ENCODE measurements at places on chromosomes 1 and 21.

DNA sequence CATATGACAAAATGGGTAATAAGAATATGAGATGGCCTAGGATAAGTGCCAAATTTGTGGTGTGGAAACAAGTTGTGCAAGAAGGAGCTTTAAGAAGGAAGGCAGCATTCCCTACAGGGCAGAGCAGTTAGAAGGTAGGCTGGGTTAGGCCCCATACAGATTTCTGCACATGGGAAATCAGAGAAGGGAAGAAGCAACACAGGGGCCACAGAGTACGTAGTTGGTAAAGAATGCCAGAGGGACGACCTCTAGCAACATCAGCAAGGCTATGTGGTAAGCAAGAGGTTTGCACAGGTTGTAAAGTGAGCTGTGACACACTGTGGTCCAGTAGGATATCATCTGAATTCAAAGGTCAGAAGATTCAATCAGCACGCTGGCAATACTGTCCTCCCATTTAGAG lies 765.6 kb upstream of the B3GALT2 start:
- DNase-seq, result no peak

DNA sequence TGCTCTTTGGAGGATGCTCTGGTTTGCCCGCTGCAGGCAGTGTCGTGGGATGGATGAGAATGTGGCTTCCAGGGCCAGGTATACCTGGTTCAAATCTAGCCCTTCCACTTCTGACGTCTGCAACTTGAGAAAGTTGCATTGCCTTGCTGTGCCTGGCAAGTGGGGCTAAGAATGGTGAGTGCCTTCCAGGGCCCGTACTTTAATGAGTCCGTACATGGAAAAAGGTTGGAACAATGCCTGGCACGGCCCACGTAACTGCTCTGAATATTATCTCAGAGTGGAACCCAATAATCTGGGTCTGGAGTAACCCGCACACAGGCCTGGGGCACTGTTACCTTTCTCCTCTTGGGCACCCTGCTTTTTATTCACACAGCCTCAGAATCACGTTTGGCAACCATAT lies 146.7 kb upstream of the EDN2 start:
- DNase-seq, result no peak

- peak; percentile 56 for DNase-seq
These were observed 251.0 kb downstream of the RHOU start for GRCh38 chr1:228986093-228986904.

DNA sequence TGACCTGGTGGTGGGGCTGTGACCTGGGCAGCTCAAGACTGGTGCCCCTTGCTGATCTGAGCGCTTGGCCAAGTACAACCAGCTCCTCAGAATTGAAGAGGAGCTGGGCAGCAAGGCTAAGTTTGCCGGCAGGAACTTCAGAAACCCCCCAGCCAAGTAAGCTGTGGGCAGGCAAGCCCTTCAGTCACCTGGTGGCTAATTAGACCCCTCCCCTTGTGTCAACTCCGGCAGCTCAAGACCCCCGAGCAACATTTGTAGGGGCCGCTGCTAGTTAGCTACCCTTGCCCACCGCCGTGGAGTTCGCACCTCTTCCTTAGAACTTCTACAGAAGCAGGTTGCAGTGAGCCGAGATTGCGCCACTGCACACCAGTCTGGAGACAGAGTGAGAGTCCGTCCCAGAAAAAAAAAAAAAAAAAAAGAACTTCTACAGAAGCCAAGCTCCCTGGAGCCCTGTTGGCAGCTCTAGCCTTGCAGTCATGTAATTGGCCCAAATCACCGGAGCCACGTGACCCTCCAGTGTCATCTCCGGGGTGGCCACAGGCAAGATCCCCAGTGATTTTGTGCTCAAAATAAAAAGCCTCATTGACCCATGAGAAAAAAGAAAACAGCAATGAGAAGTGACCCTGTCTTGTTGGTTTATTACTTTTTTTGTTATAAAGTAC lies 39.3 kb upstream of the LGALS8 start:
- DNase-seq, result no peak

DNA sequence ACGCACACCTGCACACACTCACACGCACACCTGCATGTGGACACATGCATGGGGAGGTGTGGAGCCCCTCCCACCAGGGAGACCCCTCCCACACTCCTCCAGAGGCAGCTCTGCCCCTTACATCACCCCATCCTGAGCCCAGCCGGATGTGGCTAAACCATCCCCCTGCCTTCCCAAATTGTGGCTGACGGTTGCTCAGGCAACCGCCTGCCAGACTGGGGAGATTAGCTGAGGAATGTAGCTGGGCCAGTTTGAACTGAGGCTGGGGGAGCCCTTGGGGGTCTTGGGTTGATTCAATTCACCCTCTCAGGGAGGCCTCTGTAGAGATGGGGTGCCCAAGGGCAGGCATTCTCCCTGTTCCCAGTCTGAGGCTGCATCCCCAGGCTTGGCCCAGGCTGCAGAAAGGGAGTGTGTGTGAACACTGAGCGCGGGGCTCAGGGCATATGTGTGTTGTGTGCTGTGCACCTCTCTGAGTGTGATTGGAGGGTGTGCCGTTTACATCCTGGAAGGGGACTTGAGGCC lies 12.9 kb downstream of the PTPRU start:
- DNase-seq, result no peak

DNA sequence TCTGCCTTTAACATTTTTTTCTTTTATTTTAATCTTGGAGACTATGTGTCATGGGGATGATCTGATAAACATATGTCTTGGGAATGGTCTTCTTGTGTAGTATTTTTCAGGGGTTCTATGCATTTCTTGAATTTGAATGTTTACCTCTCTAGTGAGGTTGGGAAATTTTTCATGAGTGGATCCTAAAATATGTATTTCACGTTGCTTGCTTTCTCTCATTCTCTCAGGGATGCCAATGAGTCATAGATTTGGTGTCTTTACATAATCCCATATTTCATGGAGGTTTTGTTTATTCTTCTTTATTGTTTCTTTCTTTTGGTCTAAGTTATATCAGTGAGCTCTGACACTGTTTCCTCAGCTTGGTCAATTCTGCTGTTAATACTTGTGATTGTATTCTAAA lies 1237.2 kb downstream of the PLA2G4A start:
- no peak for DNase-seq

DNA sequence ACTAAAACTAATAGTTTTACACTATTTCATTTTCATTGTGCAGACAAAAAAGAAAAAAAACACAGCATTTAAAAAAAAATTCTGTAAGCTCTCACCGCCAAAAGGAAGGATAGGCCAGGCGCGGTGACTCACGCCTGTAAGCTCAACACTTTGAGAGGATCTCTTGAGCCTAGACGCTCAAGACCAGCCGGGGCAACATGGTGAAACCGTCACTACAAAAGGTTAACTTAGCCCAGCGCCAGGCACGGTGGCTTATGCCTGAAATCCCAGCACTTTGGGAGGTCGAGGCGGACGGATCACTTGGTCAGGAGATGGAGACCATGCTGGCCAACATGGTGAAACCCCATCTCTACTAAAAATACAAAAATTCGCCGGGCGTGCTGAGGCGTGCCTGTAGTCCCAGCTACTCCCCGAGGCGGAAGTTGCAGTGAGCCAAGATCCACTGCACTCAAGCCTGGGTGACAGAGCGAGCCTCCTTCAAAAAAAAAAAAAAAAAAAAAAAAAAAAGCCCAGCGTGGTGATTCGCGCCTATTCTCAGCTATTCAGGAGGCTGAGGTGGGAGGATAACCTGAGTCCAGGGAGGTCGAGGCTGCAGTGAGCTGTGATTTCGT lies 14.3 kb upstream of the SPEN start:
- DNase-seq, result peak; percentile 59

GRCh38 chr1:245484176-245484575 lies 329.4 kb downstream of the KIF26B start:
- no peak for DNase-seq

- peak; percentile 50 for DNase-seq
These were observed 33.7 kb downstream of the FBXO42 start for GRCh38 chr1:16318555-16318954.

DNA sequence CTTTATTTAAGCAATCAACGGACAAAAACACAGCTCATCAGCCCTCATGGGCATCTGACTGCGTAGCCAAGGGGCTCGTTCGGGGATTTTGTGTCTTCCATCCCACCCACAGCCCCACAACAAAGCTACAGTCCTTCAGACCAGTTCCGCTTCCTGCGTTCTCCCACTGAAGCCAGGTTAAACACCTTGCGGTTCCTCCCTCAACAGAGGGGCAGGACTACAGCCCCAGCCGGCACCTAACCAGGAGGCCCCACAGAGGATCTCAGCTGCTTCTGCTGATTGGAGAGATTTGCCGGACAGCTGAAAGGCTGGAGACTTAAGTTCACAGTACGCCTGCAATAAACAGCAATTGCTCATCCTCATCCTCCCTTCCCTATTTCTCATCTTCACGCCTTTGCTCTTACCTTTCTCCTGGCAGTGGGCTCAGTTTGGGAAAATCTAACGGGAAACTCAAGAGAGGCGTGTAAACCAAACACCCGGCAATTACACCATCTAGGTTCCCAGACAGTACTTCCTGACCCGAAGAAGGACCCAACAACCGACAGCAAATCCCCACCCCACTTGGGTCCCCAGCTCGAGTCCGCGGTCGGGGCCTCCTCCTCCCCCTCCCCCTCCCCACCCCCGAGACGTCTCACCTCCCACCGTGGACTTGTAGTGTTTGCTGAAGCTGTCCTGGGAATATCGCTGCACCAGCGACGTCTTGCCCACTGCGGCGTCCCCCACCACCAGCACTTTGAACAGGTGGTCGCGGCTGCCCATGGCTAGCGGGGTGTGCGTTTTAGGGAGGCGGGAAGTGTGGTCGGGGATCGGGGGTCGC lies 876 bp downstream of the RAB29 start:
- no peak for DNase-seq

DNA sequence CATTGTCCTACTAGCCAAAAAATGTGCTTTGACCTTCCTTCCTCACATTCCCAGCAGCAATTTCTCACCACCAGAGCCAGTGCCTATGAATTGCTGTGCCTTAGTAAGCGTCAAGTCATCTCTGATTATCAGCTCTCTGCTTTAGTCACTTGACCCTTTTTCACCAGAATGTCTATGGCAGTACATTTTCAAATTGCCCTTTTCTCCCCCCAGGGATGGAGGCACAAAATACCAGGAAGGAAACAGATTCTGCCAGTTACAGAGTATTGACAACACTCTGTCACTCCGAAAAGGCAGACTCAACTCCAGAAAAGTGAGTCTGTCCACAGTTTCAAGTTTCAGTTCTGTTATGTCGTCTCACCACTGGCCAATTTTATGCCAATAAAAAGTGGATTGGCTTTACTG lies 167.4 kb downstream of the TNFSF18 start:
- no peak for DNase-seq

DNA sequence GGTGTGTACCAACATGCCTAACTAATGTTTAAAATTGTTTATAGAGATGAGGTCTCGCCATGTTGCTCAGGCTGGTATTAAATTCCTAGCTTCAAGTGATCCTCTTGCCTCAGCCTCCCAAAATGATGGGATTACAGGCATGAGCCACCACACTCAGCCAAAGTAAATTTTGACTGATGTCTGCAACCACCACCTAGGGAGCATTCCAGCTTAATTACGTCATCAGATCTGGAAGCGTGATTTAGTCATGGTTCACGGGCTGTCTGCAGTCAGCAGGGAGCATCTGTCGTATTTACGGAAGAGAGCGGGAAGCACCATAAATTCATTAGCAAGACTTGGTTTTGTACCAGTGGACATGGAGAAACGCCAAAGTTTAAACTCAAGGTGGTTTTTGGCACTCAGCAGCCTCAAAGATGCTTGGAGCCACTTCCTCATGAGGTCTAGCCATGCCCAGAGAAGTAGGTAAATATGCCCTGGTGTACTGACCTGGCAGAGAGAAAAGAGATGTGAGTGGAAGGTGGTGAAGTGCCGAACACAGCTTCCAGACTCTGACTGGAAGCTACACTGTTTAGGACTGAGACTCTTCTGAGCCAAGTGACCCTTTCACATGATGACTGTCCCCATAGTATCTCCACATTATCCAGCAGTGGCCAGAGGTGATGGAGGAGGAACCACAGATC lies 60.8 kb upstream of the SLC35F3 start:
- no peak for DNase-seq

GRCh38 chr1:53477651-53478501 lies 18.7 kb downstream of the DMRTB1 start:
- no peak for DNase-seq

DNA sequence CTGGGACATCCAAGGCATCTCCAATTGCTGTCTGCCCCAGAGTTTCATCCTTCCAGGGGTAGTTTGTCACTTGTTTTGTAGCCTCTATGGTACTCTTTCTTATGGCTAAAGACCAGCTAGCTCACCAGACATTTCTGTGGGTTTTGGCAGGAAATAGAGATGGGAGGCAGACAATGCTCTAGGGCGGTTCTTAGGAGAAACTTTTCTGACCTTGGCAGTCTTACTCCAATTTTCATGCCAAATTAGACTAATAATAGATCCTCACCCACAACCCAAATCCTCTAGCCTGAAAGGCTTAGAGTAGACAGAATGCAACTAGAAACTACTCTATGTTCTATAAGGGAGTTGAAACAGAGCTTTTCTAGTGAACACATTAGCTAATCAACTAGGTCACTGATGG lies 69.8 kb downstream of the LRIG2 start:
- DNase-seq, result no peak

DNA sequence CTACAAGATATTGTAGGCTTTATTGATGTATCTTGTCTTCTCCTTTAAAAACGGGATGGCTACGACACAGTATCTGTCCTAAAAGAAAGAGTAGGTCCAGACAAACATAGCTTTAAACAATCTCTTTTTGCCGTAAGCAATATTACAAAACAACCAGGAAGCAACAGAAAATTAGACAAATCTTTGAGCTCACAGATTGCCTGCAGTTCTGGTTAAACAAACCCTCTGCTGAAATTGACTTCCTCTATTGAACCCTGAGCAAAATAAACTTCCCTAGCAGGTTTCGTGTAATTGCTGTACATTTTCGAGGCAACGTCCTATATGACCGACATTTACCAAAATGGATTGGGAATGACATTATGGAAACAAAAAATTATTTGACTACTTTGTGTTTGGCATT lies 50.6 kb downstream of the CHML start:
- no peak for DNase-seq

DNA sequence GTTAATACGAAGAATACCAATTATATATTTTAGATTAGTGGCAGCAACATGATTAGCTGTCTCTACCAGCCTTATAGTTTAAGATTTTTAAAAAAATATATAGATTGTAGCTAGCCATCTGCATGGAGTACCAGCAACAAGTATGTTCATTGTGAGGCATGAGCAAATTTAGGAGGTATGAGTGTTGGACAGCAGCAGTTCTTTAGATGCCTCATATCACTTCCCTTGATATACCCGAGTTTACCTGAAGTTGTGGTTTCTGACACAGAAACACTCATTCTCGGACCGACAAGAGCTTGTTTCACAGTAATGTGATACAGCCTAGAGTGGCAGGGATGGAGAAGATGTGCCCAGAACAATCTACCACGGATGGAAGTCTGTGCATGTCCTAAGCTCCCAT lies 69.1 kb downstream of the RGS18 start:
- no peak for DNase-seq

- DNase-seq, result no peak
These were observed 289.7 kb upstream of the NRIP1 start for GRCh38 chr21:15354516-15354915.
